Activated T-cell treated with anti-CD3 and anti-CD28 coated beads, Interleukin-2, amount 50 U/mL, for 4 hours (primary cell): ENCODE measurements at places on chromosomes 3 and 15.

- no peak for DNase-seq
These were observed 76.3 kb upstream of the ABHD17C start for GRCh38 chr15:80618685-80619400.

DNA sequence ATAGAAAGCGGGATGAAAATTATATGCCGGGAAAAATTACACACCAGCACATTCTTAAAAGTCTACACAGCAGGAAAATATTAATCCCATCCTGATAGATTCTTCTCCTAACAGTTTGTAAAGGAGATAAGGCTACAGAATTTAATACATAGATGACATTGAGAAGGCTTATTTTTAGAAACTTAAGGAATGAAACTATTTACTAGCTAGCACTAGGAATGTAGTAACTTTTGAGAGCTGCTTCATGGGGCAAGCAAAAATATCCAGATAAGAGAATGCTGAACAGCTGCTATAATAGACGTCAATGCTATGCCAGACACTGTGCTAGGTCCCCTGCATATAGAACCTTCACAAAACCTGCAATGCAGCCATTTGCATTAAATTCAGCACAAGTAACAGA lies 912.7 kb upstream of the NR2F2 start:
- no peak for DNase-seq

DNA sequence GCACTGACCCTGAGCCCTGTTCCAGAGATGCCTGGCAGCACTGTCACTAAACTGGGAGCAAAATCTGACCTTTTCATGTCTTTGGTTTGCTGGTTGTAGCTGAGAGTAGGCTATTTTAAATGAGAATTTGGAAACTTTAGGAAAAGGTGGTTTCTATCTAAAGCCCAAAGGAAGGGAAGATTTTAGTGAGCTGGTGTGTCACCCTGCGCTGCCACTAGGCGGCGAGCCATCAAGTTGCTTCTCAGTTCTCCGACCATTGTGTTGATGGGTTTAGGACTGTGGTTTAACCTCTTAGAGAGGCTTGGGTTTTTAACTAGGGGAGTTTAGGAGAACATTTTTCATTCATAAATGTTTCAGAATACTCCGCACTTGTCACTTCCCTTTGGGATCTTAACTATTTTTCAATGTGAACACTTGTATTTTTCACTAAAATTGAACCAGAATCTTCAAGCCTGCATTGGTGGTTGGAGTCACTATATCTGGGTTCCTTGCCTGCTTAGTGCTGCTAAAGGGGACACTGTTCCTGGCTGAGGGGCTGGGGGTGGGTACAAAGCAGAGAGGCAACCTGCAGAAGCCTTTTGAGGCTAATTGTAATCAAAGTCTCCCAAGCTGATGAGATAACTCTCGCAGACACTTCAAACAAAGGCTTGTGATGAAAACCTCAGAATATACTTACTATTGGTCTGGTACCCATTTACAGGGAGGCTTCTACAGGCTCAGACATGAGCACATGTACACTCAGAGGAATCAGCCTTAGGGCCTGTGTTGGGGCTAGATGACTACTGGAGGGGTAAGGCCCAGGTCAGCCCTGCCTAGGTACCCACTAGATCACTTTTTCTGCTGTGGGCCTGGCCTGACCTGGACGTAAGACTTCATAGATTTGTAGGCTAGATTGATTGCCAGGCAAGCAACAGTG lies 16.8 kb downstream of the EXOSC7 start:
- no peak for DNase-seq

- DNase-seq: no peak
These were observed 20.1 kb downstream of the C3orf80 start for GRCh38 chr3:160245261-160245800.

DNA sequence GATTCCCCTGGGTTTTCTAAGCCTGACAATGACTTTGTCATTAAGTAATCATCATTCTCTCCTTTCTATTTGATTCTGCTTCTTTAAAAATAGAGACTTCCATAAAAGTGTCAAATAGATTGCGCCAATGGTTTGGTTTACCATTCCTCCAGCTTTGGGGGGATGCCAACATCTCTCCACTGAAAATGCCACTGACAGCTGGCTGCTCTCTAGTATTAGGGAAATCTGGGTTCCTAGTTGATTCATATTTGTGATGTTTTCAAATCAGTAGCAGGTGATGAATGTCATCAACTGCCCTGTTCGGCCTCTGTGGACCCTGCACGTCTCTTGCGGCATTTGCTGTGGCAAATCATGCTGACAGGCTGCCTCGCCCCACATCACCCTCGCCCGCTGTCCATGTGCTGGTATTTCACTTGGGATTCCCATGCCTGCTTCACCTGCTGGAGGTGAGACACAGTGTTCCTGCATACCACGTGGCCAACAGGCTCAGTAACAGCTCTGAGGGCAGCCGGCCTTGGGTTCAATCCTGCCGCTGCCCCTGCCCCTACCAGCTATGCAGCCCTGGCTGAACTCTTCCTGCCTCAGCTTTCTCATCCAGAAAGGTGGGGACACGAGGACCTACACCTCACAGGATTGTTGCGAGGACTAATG lies 28.1 kb downstream of the ZXDC start:
- no peak for DNase-seq

DNA sequence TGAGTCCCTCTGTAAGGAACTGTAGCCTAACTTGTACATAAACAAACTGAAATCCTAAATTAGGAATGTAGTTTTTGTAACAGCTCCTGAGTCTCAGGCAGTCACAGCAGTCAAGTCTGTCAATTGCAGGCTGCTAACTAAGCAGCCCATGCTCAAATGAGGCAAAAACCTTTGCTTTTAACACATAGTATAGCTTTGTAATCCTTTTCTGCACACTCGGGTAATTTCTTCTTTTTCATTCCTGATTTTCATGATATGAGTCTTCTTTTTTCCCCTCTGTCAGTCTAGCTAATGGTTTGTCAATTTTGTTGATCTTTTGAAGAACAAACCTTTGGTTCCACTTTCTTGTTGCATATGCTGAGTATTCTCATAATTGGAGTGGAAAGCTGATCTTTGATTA lies 84.9 kb upstream of the LRRFIP2 start:
- no peak for DNase-seq

DNA sequence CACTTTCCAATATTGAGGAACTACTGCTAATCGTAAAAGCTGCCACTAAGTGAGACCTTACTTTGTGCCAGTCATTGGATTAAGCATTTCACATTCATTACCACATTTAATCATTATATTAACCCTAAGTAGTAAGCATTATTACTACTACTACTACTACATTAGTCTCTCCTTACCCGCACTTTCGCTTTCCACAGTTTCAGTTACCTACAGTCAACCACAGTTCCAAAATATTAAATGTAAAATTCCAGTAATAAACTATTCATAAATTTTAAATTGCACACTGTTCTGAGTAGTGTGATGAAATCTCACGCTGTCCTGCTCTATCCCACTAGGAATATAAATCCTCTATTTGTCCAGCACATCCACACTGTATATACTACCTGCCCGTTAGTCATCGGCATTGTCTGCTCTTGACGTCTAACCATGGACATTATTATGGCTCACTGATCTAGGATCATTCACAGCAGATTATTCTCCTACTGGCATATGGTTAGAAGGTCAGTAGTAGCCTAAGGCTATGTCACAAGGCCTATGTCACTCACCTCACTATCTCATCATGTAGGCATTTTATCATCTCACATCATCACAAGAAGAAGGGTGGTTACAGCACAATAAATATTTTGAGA lies 121.1 kb downstream of the GSK3B start:
- no peak for DNase-seq

DNA sequence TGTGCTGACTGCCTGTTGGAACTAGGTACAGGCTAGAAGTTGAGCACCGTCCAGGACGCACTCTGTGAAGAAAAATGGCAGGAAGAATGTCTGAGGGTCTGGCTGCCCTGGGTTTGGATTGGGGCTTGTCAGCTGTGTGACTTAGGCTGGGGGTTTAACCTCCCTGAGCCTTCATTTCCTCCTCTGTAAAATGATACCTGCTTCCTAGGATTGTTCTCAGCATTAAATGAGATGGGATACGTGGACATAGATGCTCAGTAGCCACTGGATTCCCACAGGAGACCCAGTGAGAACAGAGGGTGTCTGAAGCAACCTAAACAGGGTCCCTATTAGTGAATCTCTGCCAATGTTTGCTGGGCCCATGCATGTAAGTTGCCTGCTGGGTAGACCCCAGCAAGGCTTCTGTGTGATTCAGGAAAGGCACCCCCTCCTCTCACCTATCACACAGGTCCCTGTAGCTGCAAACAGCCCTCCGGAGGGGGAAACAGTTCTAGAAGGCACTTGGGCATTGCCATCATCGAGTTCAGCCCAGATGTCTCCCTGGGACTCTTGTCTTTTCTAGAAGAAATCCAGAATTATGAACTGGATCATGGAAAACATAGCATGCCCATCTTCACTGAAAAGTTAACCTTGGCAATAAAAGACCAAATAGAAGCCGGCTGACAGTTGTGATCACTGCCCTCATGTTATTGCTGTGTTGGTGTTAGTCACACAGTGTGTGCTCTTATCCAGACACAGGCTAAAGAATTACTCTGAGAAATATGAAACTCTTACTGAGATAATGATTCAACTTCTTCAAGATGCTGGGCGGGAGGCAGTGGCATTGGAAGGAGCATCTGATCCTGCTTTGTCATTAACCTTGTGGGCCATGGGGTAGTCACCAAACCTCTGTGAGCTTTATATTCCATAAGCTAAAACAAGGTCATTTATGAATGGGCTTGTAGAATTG lies 64.5 kb downstream of the SMAD6 start:
- DNase-seq: no peak

GRCh38 chr3:29280404-29281093 lies at the start of gene RBMS3:
TSS of gene RBMS3 (plus strand) at chr3:29281071.
- no peak for DNase-seq

- no peak for DNase-seq
These were observed 7.9 kb downstream of the CCR4 start for GRCh38 chr3:32959371-32959770.

GRCh38 chr3:95424279-95424678 lies 1361.4 kb downstream of the NSUN3 start:
- DNase-seq: no peak

DNA sequence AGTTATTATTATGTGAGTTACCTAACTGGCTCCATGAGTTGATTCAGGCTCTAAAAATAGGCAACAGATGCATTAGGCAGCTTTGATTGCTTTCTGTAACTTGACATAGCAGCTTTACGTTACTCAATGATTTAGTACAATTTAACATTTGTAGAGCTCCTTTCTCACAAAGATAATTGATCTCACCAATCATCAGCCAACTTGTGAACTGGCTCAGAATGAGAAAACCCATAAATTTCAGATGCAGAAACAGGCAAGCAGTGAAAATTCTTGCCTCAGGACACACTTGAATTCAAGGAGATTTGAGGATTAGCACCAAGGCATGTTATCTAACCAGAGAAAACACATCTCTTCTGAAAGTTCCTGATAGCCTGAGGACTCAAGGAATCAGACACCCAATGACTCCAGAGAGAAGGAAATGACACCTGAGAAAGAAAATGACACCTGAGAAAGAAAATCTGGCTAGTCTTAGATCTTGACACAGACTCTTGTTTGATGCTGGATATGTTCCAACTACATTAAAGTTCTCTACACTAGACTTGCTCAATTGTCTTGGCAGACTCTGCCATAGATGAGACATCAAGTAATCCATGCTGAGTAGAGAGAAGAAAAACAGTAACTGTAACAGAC lies 315.1 kb upstream of the CBLB start:
- DNase-seq: no peak

DNA sequence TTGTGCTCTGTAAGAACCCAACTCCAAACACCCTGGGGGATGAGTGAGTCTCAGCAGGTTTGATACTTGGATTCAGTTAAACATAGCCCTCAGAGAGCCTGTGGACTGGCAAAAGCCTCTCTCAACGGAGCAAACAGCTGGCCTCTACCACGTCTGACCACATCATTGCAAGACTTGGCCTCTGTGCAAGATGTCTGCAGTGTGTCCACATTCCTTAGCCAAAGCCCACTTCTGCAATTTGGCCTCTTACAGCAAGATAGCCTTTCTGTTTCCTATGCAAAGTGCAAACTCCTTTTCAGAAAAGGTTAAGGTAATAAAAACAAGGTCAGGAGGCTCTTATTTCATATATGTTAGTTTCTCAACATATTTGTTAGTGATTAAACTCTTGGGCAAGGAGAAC lies 27.9 kb downstream of the FBN1 start:
- no peak for DNase-seq

DNA sequence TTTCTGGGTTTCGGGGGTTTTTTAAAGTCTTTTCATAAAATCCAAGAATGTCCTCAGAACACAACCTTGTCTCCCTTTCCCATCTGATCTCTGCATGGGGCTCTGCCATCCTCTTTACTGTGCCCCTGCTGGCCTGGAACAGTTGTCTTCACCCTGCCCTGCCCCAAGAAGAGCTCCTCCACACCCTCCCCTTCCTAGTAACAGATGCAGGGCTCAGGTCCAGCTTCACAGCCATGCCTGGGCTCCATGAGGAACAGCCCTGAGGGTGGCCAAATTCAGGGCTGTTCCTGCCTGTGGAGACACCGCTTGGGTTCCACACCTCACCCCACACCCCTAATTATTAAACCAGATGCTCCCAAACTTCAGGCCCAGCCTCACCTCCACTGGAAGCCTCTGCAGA lies 12.9 kb upstream of the ULK3 start:
- no peak for DNase-seq

DNA sequence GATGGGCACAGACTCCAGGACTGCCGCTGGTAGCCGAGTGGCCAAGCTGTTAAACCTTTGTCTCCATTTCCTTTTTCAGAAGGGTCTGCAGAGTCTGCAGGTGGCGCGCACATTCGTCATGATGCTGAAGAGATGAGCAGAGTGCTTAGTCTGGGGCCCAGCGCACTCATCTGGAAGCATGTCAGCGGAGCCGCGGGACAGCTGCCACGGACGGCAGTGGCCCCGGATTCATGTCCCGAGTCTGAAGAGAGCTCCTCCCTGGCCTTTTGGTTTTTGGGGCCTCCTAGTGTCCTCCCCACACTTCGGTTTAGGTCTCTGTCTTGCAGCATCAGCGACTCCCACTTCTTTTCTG lies 42.6 kb downstream of the KLHL25 start:
- DNase-seq: no peak

GRCh38 chr15:94701281-94701985 lies 470.1 kb downstream of the MCTP2 start:
- DNase-seq: no peak

DNA sequence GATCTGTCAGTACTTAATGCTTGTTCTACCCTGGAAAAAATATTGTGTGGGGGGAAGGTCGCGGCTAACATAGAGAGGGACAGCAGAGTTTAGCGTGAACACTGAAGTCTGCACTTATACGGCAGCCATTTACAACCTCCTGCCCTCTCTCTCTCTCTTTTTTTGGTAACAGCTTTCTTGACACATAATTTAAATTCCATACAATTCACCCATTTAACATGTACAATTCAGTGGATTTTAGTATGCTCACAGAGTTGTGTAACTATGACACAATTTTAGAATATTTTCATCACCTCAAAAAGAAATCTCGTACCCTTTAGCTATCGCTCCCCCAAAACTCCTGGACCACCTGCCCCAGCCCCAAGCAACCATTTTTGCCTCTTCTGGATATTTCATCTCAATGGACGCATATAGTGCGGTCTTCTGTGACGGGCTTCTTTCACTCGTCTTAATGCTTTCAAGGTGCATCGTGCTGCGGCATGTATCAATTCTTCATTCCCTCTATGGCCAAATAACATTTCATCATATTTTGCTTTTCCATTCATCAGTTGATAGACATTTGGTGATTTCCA lies 141.8 kb downstream of the XXYLT1 start:
- no peak for DNase-seq
